NCI-H1694 (cell line): ENCODE measurements at places on chromosomes 4 and X.

GRCh38 chr4:185002784-185003183, 15.5 kb upstream of the HELT start:
- no peak for DNase-seq

DNA sequence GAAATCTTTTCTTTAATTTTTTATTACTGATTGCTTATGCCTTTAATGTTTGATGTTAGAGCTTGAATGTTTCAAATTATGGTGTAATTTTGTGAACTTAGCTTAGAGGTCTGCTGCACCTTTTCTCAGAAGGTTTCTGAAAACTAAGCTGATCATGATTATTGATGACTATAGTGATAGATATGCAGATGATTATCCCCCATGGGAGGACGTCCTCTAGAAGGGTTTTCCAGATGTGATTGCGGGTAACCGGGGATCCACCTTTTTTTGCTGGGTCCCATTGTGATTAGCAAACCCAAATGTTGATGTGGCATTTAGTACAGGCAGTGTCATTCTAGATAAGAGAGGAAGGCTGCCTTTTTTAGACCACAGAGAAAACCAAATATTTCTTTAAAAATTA, 272.9 kb downstream of the FBXO8 start:
- DNase-seq = no peak

DNA sequence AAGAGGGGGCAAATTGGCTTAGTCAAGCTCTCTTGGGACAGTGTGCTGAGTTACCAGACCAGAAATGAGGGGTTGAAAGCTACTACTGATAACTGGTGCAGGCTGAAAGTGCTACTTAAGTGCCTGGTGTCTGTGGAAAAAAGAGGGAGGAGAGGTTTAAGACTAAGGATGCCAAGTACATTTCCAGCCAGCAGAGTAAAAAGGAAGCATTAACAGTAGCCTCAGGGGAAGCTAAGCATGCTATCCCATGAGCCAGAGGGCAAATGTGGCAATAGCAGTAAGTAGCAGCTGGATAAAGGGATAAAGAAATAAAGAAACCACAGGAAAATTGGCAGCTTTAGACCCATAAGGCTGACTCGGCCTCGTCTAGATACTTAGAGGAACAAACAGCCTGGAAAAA, 196.3 kb upstream of the MAB21L2 start:
- DNase-seq = no peak

GRCh38 chrX:13506574-13506973, 62.8 kb upstream of the EGFL6 start:
- peak; percentile 0 for DNase-seq

- DNase-seq = no peak
Measured at GRCh38 chr4:48047896-48048295, 31.3 kb downstream of the NIPAL1 start.

GRCh38 chr4:52103319-52103718, 52.2 kb downstream of the SPATA18 start:
- DNase-seq = peak; percentile 29

DNA sequence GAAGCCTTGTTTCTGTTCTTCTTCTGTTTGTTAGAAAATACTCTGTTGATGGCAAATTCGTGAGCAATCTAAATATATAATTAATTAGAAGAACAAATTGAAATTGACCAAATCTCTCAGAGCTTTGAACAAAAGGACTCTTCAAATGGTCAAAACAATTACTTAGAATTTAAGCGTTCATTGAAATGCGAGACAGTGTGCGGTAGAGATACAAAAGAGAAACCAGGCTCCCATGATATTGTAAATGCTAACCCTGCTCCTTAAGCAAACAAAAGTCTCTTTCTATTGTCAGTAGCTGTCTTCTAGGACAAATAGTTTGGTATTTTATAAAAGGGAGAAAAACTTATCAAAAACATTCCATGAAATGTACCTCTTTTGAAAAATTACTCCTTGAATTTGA, 453.4 kb upstream of the MAGEB2 start:
- no peak for DNase-seq

DNA sequence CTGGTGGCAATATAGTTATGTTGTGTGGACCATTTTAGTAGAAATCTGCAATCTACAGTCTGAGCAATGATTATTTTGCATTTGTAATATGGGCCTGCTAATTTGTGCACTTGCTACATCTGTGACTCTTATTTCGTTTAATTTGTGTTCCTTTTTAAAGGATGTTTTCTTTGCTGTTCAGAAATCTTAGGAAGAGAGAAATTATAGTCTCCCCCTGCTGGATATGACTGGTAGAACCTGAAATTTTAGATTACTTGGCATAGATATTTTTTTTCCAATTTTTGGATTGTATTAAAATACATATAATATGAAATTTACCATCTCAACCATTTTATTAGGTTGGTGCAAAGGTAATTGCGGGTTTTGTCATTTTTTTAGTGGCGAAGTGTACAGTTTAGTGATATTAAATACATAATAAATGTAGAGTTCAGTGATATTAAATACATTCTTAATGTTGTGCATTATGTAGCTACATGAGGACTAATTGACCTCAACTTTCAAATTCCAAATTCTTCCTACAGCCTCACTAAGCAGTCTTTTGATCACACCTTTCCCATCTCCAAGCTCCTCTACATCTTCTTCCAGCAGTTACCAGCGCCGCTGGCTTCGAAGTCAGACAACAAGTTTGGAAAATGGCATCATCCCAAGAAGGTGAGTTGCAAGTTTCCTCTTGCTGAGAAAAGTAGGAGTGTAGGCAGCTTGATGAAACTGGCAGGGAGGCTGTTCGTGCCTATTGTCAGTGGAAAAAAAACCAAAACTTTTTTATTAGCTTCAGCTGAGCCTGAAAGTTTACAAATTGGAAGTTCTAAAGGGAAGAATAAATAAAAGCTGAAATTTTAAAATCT, 82.2 kb downstream of the FNIP2 start:
- DNase-seq = peak; percentile 18

DNA sequence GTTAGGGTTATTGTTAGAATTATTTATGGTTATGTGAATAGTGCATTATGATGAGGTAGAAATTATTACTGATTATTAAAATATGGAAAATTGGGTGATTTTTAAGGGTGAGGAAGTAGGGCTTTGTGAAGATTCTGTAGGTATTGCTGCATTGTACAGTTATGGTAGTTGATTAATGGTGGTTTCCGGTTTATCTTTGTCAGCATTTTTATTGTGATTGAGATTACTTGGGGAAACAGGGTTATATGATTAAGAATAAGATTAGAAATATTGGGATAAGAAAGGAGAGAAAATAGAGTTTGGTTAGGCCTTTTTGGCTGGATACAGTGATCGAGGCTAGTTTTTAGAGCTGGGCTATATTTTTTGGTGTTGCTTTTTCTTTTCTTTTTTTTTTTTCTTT, 8.6 kb upstream of the IGBP1 start:
- DNase-seq = no peak

DNA sequence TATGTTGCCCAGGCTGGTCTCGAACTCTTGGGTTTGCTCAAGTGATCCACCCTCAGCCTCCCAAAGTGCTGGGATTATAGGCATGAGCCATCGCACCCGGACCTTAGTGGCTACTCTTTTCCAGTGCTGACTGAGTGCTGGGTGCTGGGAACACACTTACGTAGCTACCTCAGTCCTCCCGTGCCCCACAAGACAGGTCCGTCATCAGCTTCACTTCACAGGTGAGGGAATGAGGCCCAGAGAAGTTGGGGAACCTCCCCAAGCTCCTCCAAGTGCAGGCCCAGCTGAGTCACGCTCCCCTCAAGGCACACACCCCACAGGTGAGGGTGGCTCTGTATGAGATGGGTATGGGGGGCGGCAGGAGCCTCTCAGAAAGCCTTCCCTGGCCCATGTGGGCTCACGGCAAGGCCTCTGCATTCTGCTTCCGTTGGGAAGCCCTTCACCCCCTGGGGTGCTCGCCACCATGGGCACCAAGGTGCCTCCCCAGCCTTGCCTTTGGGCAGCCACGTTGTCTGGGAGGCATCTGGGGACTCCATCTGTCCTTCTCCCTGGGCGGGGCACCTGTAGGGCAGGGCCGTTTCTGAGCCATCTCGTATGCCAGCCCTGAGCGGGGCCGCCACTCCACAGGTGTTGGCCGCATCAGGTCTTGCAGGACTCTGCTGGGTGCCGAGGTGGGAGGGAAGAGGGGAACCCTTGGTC, 28.4 kb downstream of the NSG1 start:
- DNase-seq = no peak

- no peak for DNase-seq
Measured at GRCh38 chrX:55489314-55490009, at the start of gene USP51. USP51 (minus strand) TSS chrX:55489848; CDS start chrX:55488939, 909 bp downstream.

DNA sequence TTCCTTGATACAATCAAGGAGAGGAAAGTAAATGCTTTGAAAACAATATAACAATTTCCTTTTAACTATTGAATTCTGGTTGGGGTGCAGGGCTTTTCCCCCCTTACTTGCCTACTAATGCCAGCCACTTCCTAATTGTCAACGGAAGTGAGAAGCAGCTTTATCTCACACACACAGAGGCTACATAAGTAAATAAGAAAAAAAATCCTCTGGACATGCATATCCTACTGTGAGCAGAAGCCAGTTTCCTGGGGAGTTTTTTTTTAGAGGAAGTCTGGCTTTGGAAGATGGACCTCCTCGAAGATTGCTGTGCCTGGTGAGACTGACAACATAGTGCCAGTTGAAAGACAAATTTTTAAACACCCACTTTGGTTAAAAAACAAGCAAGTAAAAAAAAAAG, 180.6 kb downstream of the OPHN1 start:
- no peak for DNase-seq

GRCh38 chr4:147550626-147551246, 66.5 kb upstream of the TMEM184C start:
- DNase-seq = no peak

GRCh38 chr4:174216799-174217272, 66.6 kb downstream of the FBXO8 start:
- DNase-seq = no peak

DNA sequence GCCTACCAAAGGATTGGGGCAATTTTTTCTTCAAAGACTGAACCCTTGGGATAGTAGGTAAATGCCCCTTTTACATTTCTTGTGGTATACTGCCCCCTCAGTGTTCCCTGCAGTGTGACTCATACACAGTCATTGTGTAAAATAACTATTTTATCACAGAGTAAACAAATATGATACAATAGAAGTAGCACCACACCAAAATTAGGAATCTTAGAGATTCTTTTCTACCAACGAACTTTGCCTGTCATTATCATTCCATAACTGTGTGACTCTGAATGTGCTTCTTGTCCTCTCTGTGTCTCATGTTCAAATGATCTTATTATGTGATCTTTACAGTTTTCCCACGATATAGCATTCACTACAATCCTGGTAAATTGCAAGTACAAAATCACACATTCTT, 517.0 kb downstream of the ZIC3 start:
- DNase-seq = no peak

DNA sequence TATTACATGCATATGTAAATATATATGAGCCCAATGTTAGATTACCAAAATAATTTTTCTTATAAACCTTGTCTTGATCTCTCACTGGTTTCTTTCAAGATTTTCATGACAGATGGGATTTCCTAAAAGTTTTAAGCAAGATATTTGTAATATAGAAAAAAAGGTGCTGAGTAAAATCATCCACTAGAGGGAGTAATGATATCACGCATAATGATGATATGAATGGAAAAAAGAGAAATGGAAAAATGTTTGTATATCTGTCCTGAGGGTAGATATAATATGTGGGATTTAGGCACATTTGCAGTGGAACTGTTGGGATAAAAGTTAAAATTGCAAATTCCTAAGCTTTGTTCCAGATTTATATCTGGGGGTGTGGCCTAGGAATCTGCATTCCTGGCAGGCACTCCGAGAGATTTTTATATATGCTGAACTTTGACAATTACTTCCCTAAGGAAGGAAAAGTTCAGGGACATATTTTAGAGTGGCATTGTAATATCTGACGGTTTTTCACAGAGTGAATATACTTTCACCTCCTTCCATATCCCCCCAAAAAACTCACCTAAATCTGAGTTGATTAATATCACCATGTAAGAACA, 60.5 kb downstream of the TMA16 start:
- DNase-seq = peak; percentile 2

- no peak for DNase-seq
Measured at GRCh38 chr4:140257461-140258305, 103.7 kb upstream of the MAML3 start.

- DNase-seq = no peak
Measured at GRCh38 chr4:151876381-151876988, 115.7 kb upstream of the GATB start.

- DNase-seq = no peak
Measured at GRCh38 chrX:144946666-144947065, 300.6 kb upstream of the SPANXN1 start.

GRCh38 chr4:151865312-151865711, 104.5 kb upstream of the GATB start:
- peak; percentile 67 for DNase-seq

- no peak for DNase-seq
Measured at GRCh38 chr4:140308366-140309123, 64.9 kb upstream of the SCOC start.

GRCh38 chr4:101014417-101014816, 332.9 kb downstream of the PPP3CA start:
- DNase-seq = no peak

DNA sequence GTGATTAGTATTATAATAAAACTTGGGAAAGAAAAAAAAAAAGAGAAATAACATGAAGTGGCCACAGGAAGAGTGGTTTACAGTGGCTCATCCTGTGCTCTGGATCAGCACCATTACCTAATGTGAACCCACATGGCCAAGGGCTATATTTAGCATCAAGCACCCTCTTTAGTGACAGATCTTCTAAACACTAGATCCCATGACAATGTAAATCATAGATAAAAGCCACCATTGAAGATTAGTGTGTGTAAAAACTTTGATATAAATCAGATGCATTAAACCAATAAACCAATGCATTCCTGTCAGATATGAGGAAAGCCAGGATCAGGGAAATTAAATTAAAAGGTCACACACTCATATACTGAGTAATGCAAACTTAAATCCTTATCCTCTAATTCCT, 400.6 kb upstream of the MAGEB18 start:
- no peak for DNase-seq
